ENCODE measurements at places on chromosomes 5 and 9. TPM values are rescaled to one million over a fixed set of nuclear protein-coding genes. Genes with fewer than 3 reads are reported as not detected.

Gene CDX1
- total RNA-seq: not detected

Gene TMEM215
- total RNA-seq: not detected

Gene SLC45A2
- not detected for total RNA-seq

Gene HTR1A
- total RNA-seq: not detected

Gene IFNA2
- not detected for total RNA-seq

Gene OMD
- not detected for total RNA-seq

Gene DDX4
- total RNA-seq: not detected

Gene SOX30
- not detected for total RNA-seq

Gene PCDHA1
- total RNA-seq: 0.14 TPM

Gene IARS1
- 95.5 TPM for total RNA-seq

Gene RNF14
- total RNA-seq: 64.3 TPM

Gene EGFLAM
- 0.21 TPM for total RNA-seq

Gene BTNL8
- total RNA-seq: not detected

Gene ADAMTS19
- total RNA-seq: not detected

Gene ISOC1
- 16.4 TPM for total RNA-seq

Gene KIF4B
- total RNA-seq: not detected

Gene HAVCR1
- 28.9 TPM for total RNA-seq

Gene BNC2
- total RNA-seq: 4.1 TPM

Gene BTNL3
- total RNA-seq: not detected

Gene ZFYVE16
- 15.0 TPM for total RNA-seq

Gene SLCO6A1
- not detected for total RNA-seq

Gene DNM1
- 89.0 TPM for total RNA-seq

Gene SLC36A2
- total RNA-seq: not detected

Gene SLC22A4
- total RNA-seq: 5.5 TPM

Gene MYO10
- total RNA-seq: 36.8 TPM

Gene FAM78A
- total RNA-seq: 0.31 TPM

Gene EIF4E1B
- total RNA-seq: not detected

Gene HARS2
- 35.7 TPM for total RNA-seq

Gene NELFB
- total RNA-seq: 55.9 TPM

Gene PFN3
- total RNA-seq: not detected

Gene COL15A1
- 0.55 TPM for total RNA-seq

Gene SPATA31E1
- total RNA-seq: not detected

Gene PRR7
- 31.0 TPM for total RNA-seq

Gene BTNL9
- 1.2 TPM for total RNA-seq

Gene SLC6A19
- total RNA-seq: 0.22 TPM

Gene SOWAHA
- 0.08 TPM for total RNA-seq

Gene DIPK1B
- 8.7 TPM for total RNA-seq

Gene SLC9A3
- 2.6 TPM for total RNA-seq

Gene DNAI1
- not detected for total RNA-seq

Gene ZNF483
- total RNA-seq: 0.45 TPM

All from A549 treated with Mapracorat at 1 μM for 4 hours (cell line).